GM12878 (cell line): ENCODE measurements at places on chromosomes 3 and 15. TPM values are rescaled to one million over a fixed set of nuclear protein-coding genes. Genes with fewer than 3 reads are reported as not detected.

- DNase-seq, result no peak
Measured at GRCh38 chr15:82945326-82945725, 7.2 kb downstream of the HOMER2 start.

The SNURF gene
- 3.0 and 9.0 TPM in 2 replicates for polyA plus RNA-seq

DNA sequence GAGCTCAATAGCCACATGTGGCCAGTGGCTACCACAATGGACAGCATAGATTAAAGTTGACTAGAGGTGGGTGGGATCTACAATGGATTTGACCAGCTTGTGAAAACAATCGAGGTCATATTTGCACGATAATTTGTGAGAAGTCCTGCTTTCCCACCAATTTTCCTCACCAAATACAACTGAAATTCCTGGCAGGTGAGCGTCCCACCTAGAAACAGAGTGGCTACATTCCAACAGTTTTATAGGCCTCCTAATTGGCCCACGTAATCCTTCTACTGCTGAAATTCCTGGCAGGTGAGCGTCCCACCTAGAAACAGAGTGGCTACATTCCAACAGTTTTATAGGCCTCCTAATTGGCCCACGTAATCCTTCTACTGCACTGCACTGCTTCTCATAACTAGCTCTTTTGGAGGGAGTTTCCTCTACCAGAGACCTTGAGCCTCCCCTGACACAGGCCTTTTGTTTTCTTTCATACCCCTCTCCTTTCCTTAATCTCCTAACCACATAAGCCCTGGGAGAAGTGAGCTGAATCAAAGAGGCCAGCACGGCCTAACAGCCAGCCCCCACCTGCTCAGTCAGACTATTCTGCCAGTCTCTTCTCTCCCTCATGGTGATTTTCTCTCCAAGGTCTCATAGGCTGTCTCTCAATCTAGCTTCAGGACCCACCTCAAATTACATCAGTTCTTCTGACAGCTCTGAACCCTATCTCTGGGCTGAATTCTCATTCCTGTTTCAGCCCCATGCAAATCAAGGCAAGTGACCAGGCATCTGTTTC is 80.2 kb downstream of the BFSP2 start:
- DNase-seq, result peak; percentile 73

- DNase-seq, result no peak
Measured at GRCh38 chr15:92503889-92504288, 110.2 kb downstream of the ST8SIA2 start.

DNA sequence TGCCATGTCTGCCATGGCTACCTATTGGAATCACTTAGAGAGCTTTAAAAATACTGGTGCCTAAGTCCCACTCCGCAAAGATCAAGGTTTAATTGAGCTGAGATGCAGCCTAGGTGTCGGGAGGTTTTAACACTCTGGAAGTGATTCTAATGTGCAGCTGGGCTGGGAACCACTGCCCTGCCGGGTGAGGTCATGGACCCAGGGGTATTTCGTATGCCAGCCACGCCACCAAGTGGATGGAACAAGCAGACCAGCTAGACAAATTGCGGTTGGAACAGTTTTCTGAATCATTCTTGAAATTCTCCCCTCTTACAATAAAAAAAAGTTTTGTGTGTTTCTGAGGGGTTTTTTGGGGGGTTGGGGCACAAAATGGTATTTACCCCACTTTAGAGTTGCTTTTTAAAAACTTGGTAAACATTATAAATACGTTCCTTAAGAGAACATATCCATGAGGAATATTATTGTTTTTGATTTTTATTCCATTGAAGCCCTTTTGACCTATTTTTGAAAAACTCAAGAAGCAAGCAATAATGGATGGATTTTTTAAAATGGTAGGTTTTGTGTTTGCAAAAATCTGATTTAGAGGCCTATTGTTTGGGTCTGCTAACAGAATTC is 66.2 kb upstream of the CSTA start:
- DNase-seq, result peak; percentile 83

The LMAN1L gene
- polyA plus RNA-seq, result not detected in 2 replicates

GRCh38 chr3:130897316-130897715 is 3.4 kb downstream of the ATP2C1 start:
- no peak for DNase-seq

DNA sequence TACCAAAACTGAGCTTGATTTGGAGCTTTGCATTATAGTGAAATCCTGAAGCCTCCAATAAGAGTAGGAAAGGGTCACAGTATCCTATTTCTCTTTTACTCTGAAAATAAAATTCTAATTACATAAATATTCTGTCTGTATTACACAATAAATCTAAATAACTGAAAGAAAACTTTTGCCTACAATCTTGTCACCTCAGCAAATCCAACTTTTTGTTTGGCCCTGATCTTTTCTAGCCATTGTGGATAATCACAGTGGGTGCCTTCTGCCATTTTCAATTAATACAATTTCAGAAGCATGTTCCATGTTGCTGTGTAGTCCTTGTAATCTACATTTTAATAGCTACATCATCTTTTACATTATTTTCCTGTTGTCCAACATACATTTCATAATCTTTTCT is 29.4 kb upstream of the TIPARP start:
- no peak for DNase-seq

- DNase-seq, result no peak
Measured at GRCh38 chr15:92059036-92059970, 205.8 kb downstream of the SLCO3A1 start.

The AADAC gene
- not detected in 2 replicates for polyA plus RNA-seq

The PLXND1 gene
- polyA plus RNA-seq, result not detected in 2 replicates

- DNase-seq, result no peak
Measured at GRCh38 chr15:66405007-66405406, 18.3 kb downstream of the MAP2K1 start.

The ACAA1 gene
- polyA plus RNA-seq, result 63.9 and 64.8 TPM in 2 replicates

DNA sequence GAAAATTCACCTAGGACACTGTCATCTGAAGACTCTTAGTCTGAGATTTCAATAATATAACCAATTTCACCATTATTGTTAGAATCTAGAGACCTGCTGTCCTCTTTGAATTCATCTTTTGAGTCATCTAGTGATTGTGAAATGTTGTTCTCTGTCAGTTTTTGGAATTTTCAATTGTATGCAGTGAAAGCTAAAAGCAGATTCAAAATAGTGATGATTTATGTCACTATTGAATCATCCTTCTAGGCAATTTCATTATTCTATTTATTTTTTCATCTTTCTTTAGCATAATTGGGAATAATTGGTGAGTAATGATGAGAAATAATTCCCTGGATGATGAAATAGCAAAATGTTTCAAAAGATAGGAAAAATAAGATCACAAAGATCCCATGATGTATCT is 101.7 kb upstream of the EIF1B start:
- DNase-seq, result no peak

DNA sequence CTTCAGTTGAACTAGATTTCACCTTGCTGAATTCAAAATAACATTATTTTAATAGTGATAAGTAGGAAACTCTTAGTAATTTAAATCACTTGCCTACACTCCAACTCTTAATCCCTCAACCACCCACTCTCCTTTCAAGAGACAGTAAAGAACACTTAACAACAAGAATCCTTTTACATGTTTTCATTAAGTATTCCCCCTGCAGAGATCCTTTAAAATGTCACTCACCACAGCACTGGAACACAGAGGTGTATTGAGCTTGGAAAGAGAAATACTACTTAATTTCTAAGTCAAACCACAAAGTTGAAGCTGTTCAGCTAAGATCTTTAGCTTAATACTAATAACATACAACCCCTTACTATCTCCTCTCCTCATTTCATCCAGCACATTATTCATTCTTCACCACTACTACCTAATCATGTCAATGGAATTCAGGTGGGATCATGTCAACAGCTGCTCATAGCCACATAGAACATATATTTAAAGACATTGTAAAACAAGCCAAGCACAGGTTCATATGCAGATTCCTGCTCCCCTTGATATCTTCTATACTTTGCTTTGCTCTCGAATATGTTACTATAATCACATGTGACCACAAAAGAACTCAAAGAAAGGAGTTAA is 40.5 kb downstream of the IMPG2 start:
- no peak for DNase-seq

- no peak for DNase-seq
Measured at GRCh38 chr3:40387001-40387894, at the start of gene ENTPD3. Gene ENTPD3, plus strand, starts transcription at chr3:40387184. Its CDS starts 874 bp downstream, at chr3:40388058.

The KCNAB1 gene
- 0.47 and 0.52 TPM in 2 replicates for polyA plus RNA-seq
